Endothelial cell (in vitro differentiated cells): ENCODE measurements at places on chromosomes 7 and 10. TPM values are rescaled to one million over a fixed set of nuclear protein-coding genes. Genes with fewer than 3 reads are reported as not detected.
A peak's percentile ranks its signal among the peaks of the same experiment; 100 is the strongest.

MALRD1 gene
- 0.28 TPM for total RNA-seq

CPVL gene
- total RNA-seq = 21.8 TPM

NEUROD6 gene
- not detected for total RNA-seq

PPP1R17 gene
- 0.36 TPM for total RNA-seq

- peaks cover 9% of the 10 kb centered on the region for H3K4me1 ChIP-seq
- H3K36me3 ChIP-seq = no peaks in the 10 kb centered on the region
These were observed 200.1 kb upstream of the PRKCQ start for GRCh38 chr10:6780008-6780677.

DNA sequence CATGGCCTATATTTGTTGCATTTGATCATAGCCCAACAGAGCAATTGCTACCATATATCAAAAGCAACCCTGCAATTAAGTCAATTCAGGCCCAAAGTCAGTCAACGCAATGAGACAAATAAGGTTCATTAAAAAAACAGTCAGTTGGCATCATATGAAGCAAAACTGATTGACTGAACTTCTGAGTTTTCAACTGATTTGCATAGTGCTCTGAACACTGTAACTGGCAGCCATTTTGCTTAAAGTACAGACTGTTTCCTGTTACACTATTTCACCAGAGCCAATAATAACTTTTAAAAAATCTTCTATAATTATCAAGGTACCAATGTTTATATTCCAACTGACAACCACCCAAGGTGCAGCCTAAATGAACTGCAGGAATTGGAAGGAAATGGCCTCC, 68.4 kb upstream of the RAPGEF5 start:
- peaks cover 2% of the 10 kb centered on the region for H3K4me1 ChIP-seq
- H3K27me3 ChIP-seq = peaks cover 2% of the 10 kb centered on the region
- H3K4me3 ChIP-seq = no peak overlapping the region
- H3K27ac ChIP-seq = no peak overlapping the region

DNA sequence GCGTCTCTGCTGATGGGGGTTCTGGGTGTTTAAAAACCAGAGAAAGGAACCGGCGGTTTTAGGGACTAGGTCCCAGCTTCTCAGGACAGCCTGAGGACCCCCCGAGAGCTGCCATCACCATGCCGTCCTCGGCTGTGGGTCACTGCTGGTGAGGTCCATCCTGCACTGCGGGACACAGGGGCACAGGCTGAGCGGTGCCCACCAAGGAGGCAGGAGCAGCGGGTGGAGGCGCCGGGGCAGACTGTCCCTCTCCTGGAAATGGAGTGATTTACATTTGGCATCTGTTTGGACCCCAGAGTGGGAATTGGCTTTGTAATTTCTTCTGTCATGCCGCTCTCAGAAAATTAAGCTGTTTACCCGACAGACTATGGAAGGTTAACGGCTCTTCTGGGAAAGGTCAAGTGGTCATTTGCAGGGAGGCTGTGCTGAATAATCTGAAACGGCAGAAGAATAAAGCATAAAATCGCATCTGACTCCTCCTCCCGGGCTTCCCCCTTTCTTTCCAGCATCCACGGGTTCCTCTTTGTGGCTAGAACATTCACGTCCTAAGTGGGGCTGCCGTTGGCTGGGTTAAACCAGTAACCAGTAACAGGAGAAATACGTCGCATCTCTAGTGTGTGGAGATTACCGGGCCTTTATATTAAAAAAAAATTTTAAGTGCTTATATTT, 31.7 kb downstream of the LHPP start:
- no peaks in the 10 kb centered on the region for H3K36me3 ChIP-seq
- no peak overlapping the region for H3K27ac ChIP-seq
- no peak overlapping the region for H3K4me3 ChIP-seq
- peaks cover 2% of the 10 kb centered on the region for H3K27me3 ChIP-seq
- DNase-seq = no peak

GRCh38 chr7:133054162-133054840, 27.6 kb downstream of the CHCHD3 start:
- peaks cover 4% of the 10 kb centered on the region for H3K4me1 ChIP-seq
- H3K27me3 ChIP-seq = no peaks in the 10 kb centered on the region
- no peak for DNase-seq
- no peak overlapping the region for H3K27ac ChIP-seq
- H3K36me3 ChIP-seq = no peaks in the 10 kb centered on the region
- H3K4me3 ChIP-seq = no peak overlapping the region

- DNase-seq = no peak
- peak overlapping the region; percentile 86 for H3K4me3 ChIP-seq
- peak overlapping the region; percentile 27 for H3K27ac ChIP-seq
- peaks cover 9% of the 10 kb centered on the region for H3K4me1 ChIP-seq
- peaks cover 4% of the 10 kb centered on the region for H3K27me3 ChIP-seq
These were observed 285.1 kb downstream of the ZEB1 start for GRCh38 chr10:31604096-31604495.

GRCh38 chr10:75229971-75230370, 5.8 kb downstream of the COMTD1 start:
- H3K27ac ChIP-seq = no peak overlapping the region
- no peak overlapping the region for H3K4me3 ChIP-seq
- peaks cover 25% of the 10 kb centered on the region for H3K4me1 ChIP-seq
- peaks cover 28% of the 10 kb centered on the region for H3K36me3 ChIP-seq
- peaks cover 8% of the 10 kb centered on the region for H3K27me3 ChIP-seq

- no peak for DNase-seq
- H3K4me1 ChIP-seq = peaks cover 33% of the 10 kb centered on the region
- no peak overlapping the region for H3K4me3 ChIP-seq
- H3K27ac ChIP-seq = no peak overlapping the region
These were observed 185.7 kb upstream of the ADO start for GRCh38 chr10:62618576-62619412.

DNA sequence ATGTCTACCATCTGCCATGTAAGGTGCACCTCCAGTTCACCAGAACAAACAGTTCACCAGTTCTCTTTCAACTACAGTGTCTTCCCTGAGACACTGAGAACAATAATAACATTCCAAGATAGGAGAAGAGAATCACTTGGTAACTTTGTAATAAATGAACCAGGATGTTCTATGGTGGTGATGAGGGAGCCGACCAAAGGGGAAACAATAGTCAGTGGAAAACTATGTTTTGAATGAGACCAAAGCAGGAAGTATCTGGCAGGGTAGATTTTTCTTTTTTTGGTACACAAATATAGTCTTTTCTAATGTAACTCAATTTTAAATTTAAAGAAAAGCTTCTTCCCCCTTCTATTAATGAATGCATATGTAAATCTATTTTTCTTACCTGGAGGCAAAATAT, 20.0 kb downstream of the HYAL4 start:
- peak overlapping the region; percentile 67 for H3K27ac ChIP-seq
- H3K36me3 ChIP-seq = no peaks in the 10 kb centered on the region
- peaks cover 16% of the 10 kb centered on the region for H3K4me1 ChIP-seq
- no peaks in the 10 kb centered on the region for H3K27me3 ChIP-seq

DNA sequence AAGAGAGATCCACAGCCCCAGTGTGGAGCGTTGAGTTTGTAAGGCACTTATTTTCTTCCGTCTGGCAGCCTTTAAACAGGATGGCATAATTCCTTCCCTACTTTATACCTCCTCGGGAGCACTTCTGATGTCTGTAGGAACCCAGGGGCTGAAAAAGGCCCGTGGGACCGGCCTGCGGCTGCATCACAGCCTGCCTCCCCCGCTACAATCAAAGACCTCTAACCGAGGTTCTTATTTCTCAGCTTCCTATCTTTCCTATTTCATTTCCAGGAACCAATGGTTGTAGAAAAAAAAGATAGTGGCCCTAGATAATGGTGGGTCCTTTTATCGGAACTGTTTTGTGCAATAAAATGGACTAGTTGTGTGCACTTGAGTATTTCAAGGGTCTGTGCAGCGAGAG, 4.1 kb upstream of the CTBP2 start:
- no peak overlapping the region for H3K27ac ChIP-seq
- peaks cover 4% of the 10 kb centered on the region for H3K36me3 ChIP-seq
- H3K4me1 ChIP-seq = peaks cover 5% of the 10 kb centered on the region

DNA sequence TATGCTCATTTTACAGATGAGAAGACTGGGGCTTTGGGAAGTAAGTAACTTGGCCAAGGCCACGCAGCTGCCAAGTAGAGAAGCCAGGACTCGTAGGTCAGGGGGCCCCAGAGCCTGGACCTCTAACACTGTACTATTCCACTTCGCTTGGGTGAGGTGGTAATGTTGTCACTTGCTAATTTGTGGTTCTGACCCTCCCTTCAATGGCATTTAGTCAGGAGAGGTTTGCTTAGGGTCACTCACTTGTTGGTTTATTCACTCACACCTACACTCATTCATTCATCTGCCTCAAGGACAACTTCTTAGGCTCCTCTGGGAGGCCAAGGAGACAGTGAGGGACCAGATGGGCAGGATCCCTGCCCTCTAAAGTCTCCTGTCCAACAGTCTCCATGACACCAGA, 21.3 kb downstream of the BTBD16 start:
- H3K27me3 ChIP-seq = peaks cover 5% of the 10 kb centered on the region
- no peak overlapping the region for H3K4me3 ChIP-seq
- H3K4me1 ChIP-seq = peaks cover 27% of the 10 kb centered on the region
- no peaks in the 10 kb centered on the region for H3K36me3 ChIP-seq
- no peak overlapping the region for H3K27ac ChIP-seq
- DNase-seq = no peak

DNA sequence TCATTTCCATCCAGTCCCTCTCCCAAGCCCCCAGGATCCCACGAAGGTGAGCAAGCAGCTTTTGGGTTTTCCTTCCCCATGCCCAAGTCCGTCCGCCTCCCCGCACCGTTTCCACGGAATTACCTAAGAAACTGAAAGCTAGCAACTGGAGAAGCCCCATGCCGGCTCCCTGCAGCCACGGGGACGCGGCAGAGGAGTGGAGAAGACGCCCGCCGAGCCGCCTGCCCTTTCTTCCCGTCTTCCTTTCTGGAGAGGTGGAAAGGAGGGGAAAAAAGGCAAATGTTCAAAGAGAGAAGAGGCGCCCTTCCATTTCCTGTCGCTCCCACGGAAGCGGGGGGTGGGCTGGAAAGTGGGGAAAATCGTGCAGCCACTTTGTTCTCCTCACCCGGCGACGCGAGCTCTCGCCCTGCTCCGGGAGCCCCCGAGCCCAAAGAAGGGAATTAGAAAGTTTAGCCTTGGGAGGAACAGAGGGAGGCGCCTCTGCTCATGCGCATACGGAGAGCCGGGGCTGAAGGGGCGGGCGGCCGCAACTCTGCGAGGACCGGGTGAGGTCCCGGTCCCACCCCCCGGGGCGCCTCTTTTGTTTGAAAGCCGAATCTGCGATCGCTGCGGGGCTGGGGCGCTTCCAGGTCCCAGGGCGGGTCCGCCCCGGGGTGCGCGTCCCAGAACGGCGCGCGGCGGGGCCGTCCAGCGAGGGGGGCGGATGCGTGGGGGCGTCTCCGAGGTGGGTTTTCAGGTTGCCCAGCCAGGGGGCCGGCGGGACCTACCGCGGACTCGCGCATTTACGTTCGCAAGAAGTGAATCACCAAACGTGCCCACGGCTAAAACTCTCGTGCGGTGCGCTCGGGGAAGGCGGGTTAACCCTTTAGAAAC, at the start of gene LAMB1:
Gene LAMB1 (minus strand): TSS at position 436 of the 873 bp plus-strand sequence. CDS start 276 bp downstream, at position 160.
- peak within 1 kb of the TSS; percentile 95 for H3K4me3 ChIP-seq
- peak; percentile 78 for DNase-seq
- peaks cover 17% of the 10 kb centered on the region for H3K27me3 ChIP-seq
- peaks cover 45% of the 10 kb centered on the region for H3K4me1 ChIP-seq
- peak within 1 kb of the TSS; percentile 82 for H3K27ac ChIP-seq
- H3K36me3 ChIP-seq = peaks cover 8% of the 10 kb centered on the region

- H3K27me3 ChIP-seq = peaks cover 32% of the 10 kb centered on the region
- H3K4me1 ChIP-seq = no peaks in the 10 kb centered on the region
- H3K27ac ChIP-seq = peak within 1 kb of the TSS; percentile 24
- peak; percentile 35 for DNase-seq
- peak within 1 kb of the TSS; percentile 51 for H3K4me3 ChIP-seq
These were observed at the start of gene RET for GRCh38 chr10:43076876-43077420. Gene RET (plus strand): TSS chr10:43077069. CDS start chr10:43077259, 190 bp downstream.

GRCh38 chr7:29723599-29723998, 82.7 kb upstream of the WIPF3 start:
- H3K4me3 ChIP-seq = no peak overlapping the region
- no peak for DNase-seq
- no peaks in the 10 kb centered on the region for H3K36me3 ChIP-seq

DNA sequence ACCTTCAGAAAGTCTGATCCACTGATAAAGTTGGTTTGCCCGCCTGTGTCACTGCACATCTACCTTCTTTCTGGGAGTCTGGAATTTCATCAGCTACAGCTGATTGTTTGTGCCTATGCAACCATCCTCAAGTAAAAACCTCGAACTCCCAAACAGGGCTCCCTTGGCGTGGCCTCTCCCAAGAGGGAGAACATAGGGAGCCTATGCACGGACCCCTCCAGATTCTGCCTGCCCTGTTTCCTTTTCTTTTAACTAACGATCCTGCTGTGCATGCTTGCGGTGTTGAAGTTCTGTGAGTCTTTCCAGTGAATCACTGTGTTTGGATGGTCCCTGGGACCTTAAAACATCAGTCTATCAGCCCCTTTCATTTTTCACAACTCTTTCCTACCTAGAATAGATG, 226.9 kb upstream of the SEMA3D start:
- H3K27ac ChIP-seq = no peak overlapping the region
- H3K36me3 ChIP-seq = no peaks in the 10 kb centered on the region
- DNase-seq = no peak
- no peaks in the 10 kb centered on the region for H3K4me1 ChIP-seq
- H3K27me3 ChIP-seq = no peaks in the 10 kb centered on the region

DNA sequence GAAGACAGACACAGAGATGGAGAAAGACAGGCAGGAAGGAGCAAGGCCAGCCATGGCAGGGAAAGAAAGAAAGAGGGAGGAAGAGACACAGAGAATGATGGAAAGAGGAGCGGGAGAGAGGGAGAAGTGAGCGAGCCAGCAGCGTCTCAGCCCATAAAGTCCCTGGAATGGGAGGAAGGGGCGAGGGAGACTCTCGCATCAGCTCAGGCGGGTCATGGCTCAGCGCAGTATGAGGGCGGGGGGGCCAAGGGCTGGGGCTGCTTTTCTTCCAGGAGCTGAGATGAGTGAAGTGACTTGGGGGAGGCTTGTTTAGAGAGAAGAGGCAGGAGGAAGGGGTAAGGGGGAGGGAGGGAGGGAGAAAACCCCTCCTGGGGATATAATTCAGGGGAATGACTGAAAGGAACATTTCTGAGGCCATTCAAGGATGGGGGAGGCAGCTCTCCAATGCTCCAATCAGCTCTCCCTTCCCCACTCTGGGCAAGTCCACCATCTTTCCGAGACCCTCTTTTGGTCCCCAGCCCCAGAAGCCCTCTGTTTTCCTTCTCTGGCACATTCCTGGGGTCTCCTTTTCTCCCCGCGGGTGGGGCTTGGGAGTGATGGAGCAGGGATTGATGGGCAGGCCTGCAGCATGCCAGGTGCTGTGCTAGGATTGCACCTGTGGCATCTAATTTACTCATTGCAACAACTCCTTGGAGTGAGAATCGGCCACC, 87.9 kb downstream of the HIF1AN start:
- no peaks in the 10 kb centered on the region for H3K36me3 ChIP-seq
- H3K27me3 ChIP-seq = peaks cover 7% of the 10 kb centered on the region
- H3K4me3 ChIP-seq = no peak overlapping the region
- H3K27ac ChIP-seq = no peak overlapping the region

DNA sequence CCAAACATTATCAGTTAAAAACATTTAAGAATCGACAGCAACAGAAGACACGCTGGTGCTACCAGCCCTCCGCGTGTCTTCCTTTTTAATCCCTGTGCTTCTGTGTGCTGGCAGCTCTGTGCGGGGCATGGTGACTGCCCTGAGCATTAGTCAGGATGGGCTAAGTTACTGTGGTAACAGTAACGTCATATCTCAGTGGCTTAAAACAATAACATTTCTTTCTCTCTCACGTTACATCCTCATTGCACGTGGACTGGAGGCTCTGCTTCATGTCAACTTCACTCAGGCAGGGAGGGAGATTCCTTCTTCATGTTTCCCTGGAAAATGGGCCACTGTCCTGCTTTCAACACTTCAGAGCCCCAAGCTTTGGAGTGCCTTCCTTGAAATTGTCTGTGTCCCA, 378.5 kb downstream of the CCSER2 start:
- DNase-seq = no peak
- H3K4me1 ChIP-seq = peaks cover 6% of the 10 kb centered on the region
- H3K27me3 ChIP-seq = peaks cover 2% of the 10 kb centered on the region
- no peak overlapping the region for H3K4me3 ChIP-seq
- no peaks in the 10 kb centered on the region for H3K36me3 ChIP-seq
